ENCODE measurements at places on chromosomes 7 and 10. TPM values are rescaled to one million over a fixed set of nuclear protein-coding genes. Genes with fewer than 3 reads are reported as not detected.

MYH16 gene
- not detected for total RNA-seq

SLC18A3 gene
- total RNA-seq: 0.34 TPM

TM9SF3 gene
- total RNA-seq: 150 TPM

PDE1C gene
- 187 TPM for total RNA-seq

GRID1 gene
- total RNA-seq: 0.11 TPM

- H3K27me3 ChIP-seq: peaks cover 7% of the 10 kb centered on the region
- H3K36me3 ChIP-seq: peaks cover 1% of the 10 kb centered on the region
- H3K27ac ChIP-seq: peak overlapping the region; percentile 93
These were observed 835 bp downstream of the COMMD3 start for GRCh38 chr10:22317076-22317370.

- peaks cover 9% of the 10 kb centered on the region for H3K36me3 ChIP-seq
- peak overlapping the region; percentile 31 for H3K27ac ChIP-seq
- no peak for DNase-seq
- no peaks in the 10 kb centered on the region for H3K27me3 ChIP-seq
- peaks cover 12% of the 10 kb centered on the region for H3K4me1 ChIP-seq
These were observed 135.5 kb upstream of the FRMD4A start for GRCh38 chr10:14466257-14466656.

GRCh38 chr7:129845972-129846327, 106.8 kb downstream of the UBE2H start:
- peaks cover 23% of the 10 kb centered on the region for H3K36me3 ChIP-seq
- H3K27ac ChIP-seq: peak overlapping the region; percentile 77
- no peak overlapping the region for H3K4me3 ChIP-seq
- no peak for DNase-seq

GRCh38 chr10:123934846-123935245, 43.2 kb upstream of the CPXM2 start:
- no peak overlapping the region for H3K27ac ChIP-seq
- no peaks in the 10 kb centered on the region for H3K27me3 ChIP-seq
- no peak for DNase-seq
- no peak overlapping the region for H3K4me3 ChIP-seq
- no peaks in the 10 kb centered on the region for H3K4me1 ChIP-seq

GRCh38 chr7:90817151-90817550, 221.0 kb downstream of the CDK14 start:
- no peaks in the 10 kb centered on the region for H3K27me3 ChIP-seq
- DNase-seq: no peak
- H3K36me3 ChIP-seq: peaks cover 15% of the 10 kb centered on the region
- H3K4me3 ChIP-seq: peak overlapping the region; percentile 3

DNA sequence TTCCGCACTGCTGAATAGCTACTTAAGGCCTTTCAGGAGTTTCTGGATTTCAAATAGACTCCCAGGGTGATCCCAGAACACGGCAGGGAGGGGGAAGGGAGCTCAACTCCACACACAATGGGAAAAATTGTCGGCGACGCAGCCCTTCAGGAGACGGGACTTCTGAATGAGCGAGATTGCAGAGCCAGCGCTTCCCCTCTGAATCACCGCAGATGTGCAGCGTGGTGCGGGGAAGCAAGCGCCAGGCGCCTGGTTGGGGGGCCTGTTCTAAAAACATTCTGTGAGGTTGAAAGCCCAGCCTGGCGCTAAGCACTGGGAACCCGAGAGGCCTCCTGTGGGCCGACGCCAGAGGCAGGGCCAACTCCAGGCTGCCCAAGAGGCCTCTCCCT, 163.3 kb downstream of the MAD1L1 start:
- peaks cover 20% of the 10 kb centered on the region for H3K4me1 ChIP-seq
- H3K27ac ChIP-seq: peak overlapping the region; percentile 67
- no peak overlapping the region for H3K4me3 ChIP-seq
- peaks cover 2% of the 10 kb centered on the region for H3K36me3 ChIP-seq

GRCh38 chr7:55309040-55309991, 55.8 kb upstream of the LANCL2 start:
- H3K4me3 ChIP-seq: no peak overlapping the region
- DNase-seq: no peak
- H3K4me1 ChIP-seq: no peaks in the 10 kb centered on the region

GRCh38 chr7:79182283-79182682, 271.2 kb downstream of the MAGI2 start:
- H3K4me1 ChIP-seq: peaks cover 4% of the 10 kb centered on the region
- no peak overlapping the region for H3K27ac ChIP-seq
- H3K27me3 ChIP-seq: peaks cover 7% of the 10 kb centered on the region
- H3K4me3 ChIP-seq: no peak overlapping the region

DNA sequence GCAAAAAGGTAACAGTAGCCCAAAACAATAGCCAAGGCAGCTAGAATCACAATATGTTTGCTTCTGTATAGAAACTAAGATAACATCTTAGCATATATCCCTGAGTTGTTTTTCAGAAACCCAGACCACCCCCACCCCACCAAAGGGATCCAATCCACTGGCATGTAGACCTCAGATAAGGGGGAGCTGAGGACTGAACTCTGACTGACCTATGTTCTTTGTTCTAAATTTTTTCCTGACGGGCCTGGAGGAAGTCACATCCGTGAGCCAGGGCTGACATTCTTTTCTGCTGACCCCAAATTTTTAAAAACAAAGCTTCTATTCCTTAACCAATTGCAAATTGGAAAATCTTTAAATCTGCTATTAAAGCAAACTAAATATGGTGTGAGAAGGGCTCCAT, 493.9 kb upstream of the IGFBP3 start:
- H3K4me1 ChIP-seq: peaks cover 19% of the 10 kb centered on the region
- H3K27me3 ChIP-seq: no peaks in the 10 kb centered on the region
- H3K27ac ChIP-seq: no peak overlapping the region

DNA sequence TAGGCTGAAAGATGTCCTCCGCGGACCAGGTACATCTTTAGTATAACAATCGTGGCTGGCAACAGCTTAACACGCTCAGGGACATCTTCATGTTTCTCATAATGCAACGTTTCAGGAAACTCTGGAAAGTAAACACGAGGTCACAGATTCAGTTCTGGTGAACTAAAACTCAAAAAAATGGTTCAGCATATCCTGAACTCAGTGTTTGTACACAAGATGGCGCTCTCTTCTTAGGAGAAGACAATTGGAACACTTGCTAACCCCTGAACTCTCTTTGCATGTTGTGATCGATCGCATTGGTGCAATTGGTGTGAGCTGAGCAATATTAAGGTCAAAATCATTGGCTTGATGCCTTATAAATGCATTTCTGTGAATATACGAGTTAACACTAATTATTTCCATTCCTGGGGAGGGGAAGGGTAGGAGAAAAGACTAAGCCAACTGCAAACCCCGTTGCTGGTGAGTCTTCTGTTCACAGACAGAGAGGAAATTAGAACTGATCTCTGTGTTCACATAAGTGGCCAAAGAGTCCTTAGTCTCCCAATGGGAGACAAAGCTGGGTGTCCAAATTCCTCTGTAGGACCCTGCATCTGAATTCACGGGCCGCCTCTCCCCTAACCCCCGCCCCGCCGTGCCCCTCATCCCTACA, 52.6 kb upstream of the FAM180A start:
- no peak overlapping the region for H3K4me3 ChIP-seq
- H3K27me3 ChIP-seq: peaks cover 8% of the 10 kb centered on the region
- no peak for DNase-seq
- H3K4me1 ChIP-seq: peaks cover 22% of the 10 kb centered on the region
- no peaks in the 10 kb centered on the region for H3K36me3 ChIP-seq

- H3K36me3 ChIP-seq: no peaks in the 10 kb centered on the region
- H3K4me3 ChIP-seq: no peak overlapping the region
- peak overlapping the region; percentile 70 for H3K27ac ChIP-seq
These were observed 32.1 kb upstream of the PFKFB3 start for GRCh38 chr10:6170638-6171037.

DNA sequence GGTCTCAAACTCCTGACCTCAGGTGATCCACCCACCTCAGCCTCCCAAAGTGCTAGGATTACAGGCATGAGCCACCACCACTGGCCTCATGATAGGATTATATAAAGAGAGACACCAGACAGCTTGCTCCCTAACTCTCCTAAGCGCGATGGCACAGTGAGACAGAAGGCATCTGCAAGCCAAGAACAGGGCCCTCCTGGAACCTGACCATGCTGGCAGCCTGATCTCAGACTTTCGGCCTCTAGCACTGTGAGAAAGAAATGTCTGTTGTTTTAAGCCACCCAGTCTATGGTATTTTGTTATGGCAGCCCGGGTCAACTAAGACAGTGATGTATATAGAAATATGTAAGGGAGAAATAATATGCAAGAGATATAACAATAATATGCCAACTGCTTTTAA, 51.2 kb downstream of the SRPK2 start:
- H3K27ac ChIP-seq: peak overlapping the region; percentile 73
- no peaks in the 10 kb centered on the region for H3K27me3 ChIP-seq
- H3K36me3 ChIP-seq: no peaks in the 10 kb centered on the region
- H3K4me3 ChIP-seq: no peak overlapping the region
- DNase-seq: no peak

- H3K4me1 ChIP-seq: peaks cover 14% of the 10 kb centered on the region
- H3K4me3 ChIP-seq: no peak overlapping the region
- no peak overlapping the region for H3K27ac ChIP-seq
- no peaks in the 10 kb centered on the region for H3K36me3 ChIP-seq
These were observed 39.9 kb downstream of the RBM17 start for GRCh38 chr10:6128591-6129251.

All from osteocyte (in vitro differentiated cells).